Esophagus squamous epithelium (tissue), 5 donors: ENCODE measurements at places on chromosomes 11 and 22.

DNA sequence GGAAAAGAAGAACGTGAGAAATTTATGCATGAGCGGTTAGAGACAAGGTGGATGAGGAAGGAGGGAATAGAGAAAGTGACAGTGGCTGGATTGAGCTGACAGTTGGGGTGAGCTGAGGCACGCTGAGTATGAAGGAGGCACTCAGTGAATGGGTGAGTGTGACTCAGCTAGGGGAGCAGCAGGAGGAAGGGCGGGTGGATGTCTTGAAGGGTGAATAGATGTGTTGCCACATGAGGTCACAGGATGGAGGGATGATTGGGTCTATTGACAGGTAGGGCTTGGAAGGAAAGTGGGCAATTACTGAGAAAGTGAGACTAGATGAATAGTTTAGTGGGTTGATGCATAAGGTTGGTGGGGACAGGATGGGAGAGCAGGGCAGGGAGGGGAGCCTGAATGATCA lies 8.0 kb downstream of the IFITM10 start:
- no peak for DNase-seq

- no peak for DNase-seq
Measured at GRCh38 chr22:44918166-44918924, 91.5 kb downstream of the PHF21B start.

DNA sequence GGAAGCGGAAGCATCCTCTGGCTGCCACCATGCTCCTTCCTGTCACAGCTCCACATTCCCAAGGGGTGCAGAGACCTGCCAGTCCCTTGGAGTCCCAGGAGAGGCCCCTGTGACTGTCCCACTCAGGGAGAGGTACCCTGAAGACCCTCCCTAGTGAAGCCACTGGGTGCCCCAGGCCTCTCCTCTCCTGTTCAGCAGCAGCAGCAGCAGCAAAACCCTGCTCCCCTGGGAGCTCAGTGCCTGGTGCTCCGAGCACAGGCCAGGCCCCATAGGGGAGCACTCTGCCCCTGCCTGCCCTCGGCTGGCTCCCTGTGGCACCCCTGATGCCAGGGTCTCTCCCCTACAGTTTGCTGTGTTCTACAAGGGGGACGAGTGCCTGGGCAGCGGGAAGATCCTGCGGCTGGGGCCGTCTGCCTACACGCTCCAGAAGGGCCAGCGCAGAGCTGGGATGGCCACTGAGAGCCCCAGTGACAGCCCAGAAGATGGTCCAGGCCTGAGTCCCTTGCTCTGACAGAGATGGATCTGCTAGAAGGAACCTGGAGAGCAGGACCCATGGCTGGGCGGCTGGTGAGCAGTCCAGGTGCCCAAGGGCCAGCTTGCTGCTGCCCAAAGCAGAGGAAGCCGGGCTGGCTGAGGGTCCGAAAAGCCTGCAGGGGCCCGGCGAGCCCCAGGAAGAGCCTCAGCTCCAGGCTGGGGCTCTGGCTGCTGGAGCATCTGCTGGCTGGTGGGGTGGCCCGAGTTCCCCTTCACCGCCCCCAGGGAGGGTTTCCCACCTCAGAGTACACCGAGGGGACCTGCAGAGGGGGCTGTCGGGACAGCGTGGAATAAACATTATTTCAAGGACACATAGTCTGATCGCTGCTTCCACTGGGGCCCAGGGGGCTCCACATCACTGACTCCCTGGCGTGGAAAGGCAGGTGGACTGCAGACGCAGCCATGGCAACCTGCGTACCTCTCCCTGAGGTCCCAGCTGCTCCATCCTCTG lies 21.3 kb downstream of the TRMU start:
- DNase-seq = no peak

DNA sequence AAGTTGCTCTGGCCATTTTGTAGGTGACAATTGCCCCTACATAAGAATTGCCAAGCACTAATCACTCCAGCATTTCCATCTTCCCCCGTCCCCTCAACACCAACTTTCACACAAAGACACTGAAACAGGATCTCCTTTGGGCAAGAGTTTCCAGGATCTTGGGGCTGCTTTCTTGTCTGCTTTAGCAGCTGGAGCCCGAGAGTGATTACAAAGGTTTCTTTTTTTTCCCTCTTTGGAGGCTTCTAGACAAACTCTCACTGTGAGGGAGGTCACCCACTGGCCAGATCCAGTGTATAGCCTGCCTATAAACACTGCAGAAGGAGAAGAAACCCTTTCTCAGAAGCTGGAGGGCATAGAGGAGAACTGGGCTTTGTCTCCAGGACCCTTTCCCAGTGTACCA lies 92.5 kb downstream of the APIP start:
- DNase-seq = no peak

GRCh38 chr11:108751444-108751843 lies 86.6 kb downstream of the DDX10 start:
- no peak for DNase-seq

DNA sequence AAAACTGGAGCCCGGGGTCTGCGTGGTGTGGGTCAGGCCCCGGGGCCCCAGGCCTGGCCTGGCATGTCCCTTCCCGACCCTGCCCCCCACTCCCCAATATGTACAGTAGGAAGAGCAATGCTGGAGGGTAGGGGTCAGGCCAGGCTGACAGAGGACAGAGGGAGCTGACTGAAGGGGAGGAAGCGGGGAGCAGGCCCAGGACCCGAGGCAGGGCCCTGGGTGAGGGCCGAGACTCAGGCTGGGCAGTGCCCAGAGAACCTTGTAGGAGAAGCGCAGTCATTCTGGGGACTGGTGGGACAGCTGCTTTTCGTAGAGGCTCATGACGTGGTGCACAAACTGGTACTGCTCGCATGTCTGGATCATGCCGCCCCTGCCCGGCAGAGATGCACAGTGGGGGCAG lies 2.7 kb upstream of the IGSF22 start:
- DNase-seq = no peak

- DNase-seq = no peak
Measured at GRCh38 chr11:57798905-57799559, 37.4 kb downstream of the CTNND1 start.

DNA sequence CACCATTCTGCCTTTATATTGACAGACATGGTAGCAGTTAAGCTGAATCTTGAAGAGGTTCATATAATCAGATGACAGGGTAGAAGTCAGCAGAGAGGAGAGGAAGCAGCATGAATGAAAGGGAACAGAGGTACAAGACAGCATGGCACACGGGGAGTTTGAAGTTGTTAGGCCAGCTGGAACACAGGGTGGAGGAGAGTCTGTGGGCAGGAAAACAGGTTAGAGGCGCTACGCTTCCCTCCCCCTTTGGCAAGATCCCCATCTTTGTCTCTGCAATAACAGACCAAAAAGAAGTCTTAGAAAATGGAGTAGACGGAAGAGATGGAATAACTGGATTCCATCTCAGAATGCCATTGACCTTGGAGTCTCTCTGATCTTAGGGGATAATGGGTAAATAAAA lies 20.0 kb upstream of the NDUFC2 start:
- no peak for DNase-seq

DNA sequence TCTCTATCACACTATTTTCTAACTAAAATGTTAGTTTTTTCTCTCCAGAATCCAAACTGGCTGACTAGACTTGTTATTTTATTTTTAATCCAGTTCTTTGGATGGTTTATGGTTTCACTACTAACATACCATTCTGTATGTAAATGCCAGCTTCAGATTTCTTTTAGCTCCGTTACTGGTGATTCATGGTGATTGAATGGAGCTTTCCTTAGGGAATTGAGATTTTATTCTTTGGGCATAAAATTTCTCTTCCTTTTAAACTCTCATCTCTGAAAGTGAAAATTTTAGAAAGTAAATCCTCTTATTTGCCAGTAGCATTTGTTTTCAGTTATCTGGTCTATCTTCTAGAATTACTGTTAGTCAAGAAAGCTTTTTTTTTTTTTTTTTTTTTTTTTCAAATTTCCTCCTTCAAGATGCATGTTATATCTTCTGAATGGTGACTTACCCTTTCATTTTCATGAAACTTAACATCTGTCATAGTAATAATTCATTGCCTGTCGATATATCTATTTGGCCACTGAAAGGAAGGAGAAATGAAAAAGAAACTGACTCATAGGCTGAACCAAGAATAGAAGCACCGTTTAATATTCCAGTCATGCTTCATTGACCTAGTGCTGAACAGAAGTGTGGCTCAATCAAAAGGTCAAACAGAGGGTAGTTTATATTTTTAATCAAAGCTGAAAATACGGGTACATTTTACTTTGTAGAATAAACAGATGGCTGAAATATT lies 6.4 kb downstream of the ENDOD1 start:
- no peak for DNase-seq

GRCh38 chr11:36454941-36455631 lies 55.0 kb downstream of the TRAF6 start:
- DNase-seq = no peak

GRCh38 chr11:84566671-84567070 lies 1060.5 kb downstream of the DLG2 start:
- DNase-seq = no peak

DNA sequence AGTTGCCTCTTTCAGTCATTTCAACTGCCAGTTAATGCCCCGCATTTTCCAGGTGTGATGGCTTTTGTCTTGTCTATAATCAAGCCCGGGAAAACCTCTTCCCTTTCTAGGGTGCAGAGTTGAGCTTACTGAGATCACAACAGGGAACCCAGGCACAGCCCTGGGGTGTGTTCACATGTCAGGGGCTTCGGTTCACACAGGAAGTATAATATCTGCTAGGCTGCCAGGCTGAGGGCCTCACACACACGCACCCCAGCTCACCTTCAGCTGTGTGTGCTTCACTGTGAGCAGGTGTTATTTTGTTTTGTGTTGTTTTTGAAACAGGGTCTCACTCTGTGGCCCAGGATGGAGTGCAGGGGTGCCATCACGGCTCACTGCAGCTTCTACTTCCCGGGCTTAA lies 9.7 kb upstream of the SOX10 start:
- DNase-seq = no peak

DNA sequence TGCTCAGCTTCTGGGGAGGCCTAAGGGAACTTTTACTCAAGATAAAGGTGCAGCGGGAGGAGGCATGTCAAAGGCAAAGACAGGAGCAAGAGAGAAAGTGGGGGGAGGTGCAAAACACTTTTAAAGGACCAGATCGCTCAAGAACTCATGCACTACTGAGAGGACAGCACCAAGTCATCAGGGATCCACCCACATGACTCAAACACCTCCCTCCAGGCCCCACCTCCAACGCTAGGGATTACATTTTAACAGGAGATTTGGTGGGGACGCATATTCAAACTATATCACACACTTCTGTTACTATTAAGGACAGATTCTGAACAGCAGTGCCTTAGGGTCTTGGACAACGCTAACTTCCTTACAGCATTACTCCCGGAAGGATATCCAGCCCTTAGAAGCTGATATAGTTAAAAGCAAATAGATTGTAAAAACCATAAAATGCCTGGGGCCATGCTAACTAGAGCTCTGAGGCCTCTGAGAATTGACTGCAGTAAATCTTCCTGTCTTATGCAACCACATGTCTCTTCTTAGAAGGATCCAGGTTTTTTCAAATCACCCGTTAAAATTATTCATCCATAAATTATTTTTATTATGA lies 16.7 kb upstream of the ZC3H12C start:
- DNase-seq = no peak

GRCh38 chr22:20749453-20749852 lies 24.5 kb upstream of the SERPIND1 start:
- DNase-seq = no peak

DNA sequence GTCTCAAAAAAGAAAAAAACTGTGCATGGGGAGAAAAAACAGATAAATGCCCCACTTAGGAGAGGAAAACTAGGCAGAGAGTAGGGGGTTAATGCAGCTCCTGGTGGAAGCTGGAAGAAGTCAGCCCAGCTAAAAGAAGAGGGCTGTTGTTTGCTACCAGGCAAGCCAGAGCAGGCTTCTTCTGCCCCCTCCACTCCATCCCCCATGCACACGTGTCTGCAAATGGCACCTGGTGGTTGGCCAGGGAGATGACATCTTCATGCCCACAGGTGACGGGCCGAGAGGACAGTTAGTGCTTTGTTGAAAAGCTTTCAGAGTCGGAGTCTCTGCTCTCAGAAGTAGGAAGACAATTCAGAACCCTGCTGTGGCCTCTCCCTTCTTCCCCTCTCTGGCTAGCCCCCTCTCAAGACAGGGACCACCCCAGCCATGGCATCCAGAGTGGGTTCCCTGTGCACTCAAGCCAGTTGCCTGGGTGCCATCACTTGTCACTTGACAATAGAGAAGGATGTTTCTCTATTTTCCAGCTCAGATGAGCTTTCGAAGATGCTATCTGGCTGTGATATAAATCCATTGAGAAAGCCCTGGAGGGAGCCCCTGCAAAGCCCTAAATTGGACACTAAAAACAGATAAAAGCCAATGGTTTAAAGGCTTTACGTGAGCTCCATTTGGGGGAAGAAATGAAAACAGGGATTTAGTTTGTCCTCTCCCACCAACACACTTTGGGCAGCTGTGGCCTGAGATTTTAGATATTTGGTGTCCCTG lies 142.0 kb downstream of the TRIM29 start:
- no peak for DNase-seq

GRCh38 chr11:9090488-9091043 lies 833 bp downstream of the SCUBE2 start:
- no peak for DNase-seq

DNA sequence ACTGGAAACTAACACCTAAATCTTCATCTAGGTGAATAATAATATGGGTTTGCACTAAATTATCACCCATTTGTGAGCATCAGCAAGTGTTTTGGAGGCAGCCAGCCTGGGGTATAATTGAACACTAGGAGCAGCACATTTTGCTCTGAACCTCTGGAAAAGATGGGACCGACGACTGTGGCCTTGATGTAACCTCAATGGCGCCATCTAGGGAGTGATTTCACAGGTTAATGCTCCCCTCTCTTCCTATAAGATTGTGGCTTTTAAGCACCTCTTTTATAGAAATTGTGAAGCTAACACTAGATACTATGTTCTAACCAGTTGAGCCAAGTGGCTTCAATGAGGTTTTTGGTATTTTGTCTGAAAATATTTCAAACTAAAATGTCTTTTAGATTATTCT lies 203.7 kb downstream of the NELL1 start:
- no peak for DNase-seq

DNA sequence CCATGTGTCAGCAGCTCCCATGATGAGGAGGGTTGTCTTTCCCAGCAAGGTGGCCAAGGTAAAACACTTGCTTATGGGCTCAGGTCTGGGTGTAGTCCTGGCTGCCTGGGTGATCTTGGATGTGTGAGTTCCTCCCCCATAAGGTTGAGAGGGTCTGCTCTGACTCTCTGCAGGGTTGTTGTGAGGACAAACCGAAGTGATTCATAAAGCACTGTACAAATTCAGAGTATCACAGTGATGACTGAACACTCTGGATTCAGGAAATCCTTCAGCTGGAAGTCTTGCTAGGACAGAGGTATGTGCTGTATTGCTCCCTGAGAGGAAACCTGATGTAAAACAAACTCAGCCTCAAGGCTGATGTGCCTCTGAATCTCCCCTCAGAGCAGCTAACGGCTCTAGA lies 220.9 kb upstream of the PITPNB start:
- DNase-seq = no peak

GRCh38 chr11:9687711-9688477 lies 24.0 kb downstream of the SWAP70 start:
- no peak for DNase-seq
